ENCODE measurements at places on chromosomes 2 and 18.

DNA sequence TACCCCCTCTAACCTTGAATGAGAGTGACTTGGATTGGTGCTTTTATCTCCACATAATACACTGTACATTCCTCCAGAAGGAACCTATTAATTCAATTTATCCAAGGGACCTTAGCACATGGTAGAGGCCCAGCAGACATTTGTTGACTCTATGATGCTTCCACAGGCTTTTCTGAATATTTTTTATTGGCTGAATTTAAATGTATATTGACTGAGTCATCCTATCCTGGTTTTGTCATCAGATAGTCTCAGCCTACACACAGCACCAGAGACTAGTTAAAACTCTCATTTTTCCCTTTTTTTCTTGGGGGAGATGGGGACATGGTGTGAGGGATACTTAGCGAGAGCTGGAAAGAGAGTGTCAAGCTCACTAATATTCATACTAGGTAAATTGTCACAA, 101.6 kb downstream of the LRRC30 start:
- DNase-seq: no peak

GRCh38 chr18:50847192-50847591, 27.4 kb upstream of the MRO start:
- DNase-seq: no peak

GRCh38 chr2:38656866-38657480, 8.9 kb upstream of the GALM start:
- DNase-seq: no peak

- DNase-seq: no peak
Measured at GRCh38 chr2:124970030-124970429, 944.9 kb downstream of the CNTNAP5 start.

DNA sequence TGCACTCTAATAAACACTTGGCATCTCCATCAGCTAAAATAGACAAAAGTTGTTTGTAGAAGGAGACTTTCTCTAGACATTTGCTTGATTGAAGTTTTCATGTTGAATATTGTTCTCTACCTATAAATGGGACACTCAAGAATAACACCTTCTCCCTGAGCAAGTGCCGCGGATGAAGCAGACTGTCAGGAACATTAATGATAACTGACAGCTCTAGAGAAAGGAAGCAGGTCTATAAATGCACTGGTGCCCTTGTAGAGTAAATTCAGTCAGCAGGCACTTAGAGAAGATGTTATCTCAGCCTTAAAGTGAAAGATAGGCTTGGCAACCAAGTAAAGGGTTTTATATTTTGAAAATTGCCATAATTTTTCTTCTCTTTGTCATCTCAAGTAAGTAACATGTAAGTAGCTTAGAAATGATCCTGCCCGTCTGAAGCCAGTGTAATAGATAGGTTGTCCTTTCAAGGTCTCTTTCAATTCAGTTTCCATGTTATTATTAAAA, 224.6 kb downstream of the ARL6IP6 start:
- no peak for DNase-seq

DNA sequence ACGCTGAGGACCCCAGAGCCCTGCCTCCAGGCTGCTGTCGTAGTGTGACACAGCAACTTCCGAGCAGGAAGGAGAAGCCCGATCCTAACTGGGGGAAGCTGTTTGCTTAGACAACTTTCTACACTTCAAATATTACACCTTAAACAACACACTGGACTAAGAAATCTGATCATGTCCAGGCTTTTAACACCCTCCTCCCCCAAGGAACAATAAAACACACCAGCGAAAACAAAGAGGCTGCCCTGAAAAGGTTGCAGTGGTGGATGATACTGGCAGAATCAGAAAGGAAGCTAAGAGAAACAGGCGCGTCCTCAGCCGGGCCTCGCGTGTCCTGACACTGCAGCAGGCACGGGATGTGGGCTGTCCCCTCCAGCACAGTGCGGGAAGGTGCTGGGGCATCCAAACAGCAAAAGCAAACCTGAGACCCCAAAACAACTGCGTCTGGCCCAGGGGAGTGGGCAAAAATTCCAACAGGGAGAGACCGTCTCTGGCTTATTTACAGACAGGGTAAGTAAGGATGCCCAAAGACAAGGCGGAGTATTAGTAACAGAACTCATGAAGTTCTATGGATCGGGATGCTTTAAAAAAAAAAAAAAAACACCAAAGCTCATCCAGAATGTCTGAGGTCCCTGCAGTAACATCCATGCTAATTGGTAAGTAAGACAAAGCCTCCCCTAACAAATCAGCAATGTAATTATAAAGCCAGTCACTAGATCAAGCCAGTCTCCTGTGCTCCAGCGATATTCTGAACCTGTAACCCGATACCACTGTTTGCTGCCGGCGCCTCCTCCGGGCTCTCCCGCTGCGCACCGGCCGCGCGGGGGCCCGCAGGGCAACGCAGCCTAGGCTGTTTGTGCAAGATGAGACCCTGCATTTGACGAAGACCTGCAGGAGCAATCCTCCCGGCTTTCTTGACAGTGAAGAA, 9.0 kb downstream of the SERTAD2 start:
- no peak for DNase-seq

- no peak for DNase-seq
Measured at GRCh38 chr2:10412380-10412779, 35.7 kb downstream of the ODC1 start.

DNA sequence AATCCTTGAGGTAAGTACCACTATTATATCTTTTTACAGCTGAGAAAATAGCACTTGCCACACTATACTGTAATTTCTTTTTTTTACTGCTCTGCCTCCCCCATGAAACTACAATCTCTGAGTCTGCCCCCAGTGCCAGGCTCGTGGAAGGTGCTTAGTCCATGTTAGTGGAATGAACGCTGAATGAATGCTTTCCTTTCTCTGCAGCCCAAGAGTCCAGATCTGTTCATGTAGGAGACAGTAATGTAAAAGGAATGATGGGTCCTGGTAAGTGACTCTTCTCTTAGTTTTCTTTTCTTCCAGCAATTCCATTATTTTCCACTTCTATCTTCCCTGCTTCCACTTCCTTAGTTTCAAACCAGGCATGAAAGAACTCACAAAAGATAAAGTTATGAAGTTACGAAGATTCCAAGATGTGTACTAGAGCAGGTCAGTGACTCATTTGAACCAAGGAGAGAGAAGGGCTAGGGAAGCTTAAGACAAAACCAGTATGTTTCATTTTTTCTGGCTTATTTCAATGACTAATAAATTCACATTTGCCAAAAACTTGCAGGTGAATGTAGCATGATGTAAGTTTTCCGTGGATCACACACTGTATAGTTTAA, 46.0 kb downstream of the ARHGEF33 start:
- no peak for DNase-seq

DNA sequence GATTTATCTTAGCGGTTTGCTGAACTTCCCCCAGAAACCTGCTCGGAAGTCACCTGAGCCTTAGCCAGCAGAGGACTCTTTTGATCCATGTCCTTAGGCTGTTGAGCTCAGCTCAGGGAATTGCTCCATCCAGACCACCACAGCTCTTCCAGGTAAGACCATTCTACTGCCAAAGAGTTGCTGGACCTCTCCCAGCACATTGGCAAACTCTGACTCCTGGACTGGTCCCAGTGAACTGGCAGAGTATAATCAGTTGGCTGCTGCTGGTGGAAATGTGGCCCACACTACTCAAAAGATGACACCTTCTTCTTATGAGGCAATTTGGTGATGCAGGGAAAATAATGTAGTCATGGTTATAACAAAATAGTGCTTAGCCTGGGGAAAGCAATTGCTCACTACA, 308.8 kb upstream of the FIGN start:
- no peak for DNase-seq

- no peak for DNase-seq
Measured at GRCh38 chr2:7803515-7803914, 878.3 kb upstream of the ID2 start.

DNA sequence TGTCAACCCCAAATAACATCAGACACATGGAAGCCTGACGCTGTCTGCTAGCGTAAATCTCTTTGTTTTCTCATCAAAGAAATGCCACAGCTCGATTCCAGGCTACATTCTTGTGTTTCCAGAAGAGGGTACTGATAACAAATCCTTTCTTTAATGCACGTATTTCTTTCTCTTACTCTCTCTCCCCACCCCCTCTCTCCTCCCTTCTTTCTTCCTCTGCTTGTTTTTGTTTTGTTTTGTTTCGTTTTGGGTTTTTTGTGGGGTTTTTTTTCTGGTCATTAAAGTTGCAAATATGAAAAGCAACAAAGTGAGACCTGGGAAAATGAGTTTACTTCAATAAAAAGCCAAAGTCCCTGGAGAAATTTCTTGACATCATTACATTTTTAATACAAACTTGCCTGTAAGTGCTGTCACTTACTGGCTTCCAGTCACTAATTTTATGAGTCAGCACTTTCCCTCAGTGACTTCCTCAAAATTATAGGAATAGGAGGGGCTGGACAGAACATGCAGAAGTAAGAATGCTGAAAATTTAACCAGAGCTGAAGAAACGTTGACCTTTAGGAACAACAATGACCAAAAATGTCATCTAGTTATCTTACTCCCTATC, 106.7 kb upstream of the NABP1 start:
- DNase-seq: no peak

- DNase-seq: no peak
Measured at GRCh38 chr2:10267551-10268465, 34.9 kb upstream of the HPCAL1 start.

GRCh38 chr2:177474998-177475397, 82.4 kb downstream of the AGPS start:
- no peak for DNase-seq

DNA sequence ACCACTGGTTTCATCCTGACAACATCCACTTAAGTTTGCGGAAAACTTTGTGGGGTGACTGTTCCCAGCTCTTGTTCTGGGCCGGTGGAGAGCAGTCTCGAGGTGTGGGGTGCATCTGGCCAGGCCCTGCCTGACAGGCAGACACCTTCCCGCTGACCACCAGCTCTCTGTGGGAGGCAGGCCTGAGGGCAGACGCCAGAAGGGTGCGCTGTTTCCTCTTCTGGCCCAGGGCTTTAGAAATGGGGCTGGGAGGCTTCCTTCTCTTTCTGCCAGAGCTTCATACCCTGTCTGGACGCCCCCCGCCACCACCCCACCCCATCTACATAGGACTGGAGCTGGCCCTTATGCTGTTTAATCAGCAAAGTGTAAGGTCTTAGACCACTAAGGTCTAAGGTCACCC, 263.8 kb downstream of the LOXHD1 start:
- DNase-seq: no peak

GRCh38 chr18:21109936-21110712, 1.5 kb downstream of the ROCK1 start:
- no peak for DNase-seq

GRCh38 chr18:47791461-47791985, 138.9 kb downstream of the SMAD2 start:
- no peak for DNase-seq

DNA sequence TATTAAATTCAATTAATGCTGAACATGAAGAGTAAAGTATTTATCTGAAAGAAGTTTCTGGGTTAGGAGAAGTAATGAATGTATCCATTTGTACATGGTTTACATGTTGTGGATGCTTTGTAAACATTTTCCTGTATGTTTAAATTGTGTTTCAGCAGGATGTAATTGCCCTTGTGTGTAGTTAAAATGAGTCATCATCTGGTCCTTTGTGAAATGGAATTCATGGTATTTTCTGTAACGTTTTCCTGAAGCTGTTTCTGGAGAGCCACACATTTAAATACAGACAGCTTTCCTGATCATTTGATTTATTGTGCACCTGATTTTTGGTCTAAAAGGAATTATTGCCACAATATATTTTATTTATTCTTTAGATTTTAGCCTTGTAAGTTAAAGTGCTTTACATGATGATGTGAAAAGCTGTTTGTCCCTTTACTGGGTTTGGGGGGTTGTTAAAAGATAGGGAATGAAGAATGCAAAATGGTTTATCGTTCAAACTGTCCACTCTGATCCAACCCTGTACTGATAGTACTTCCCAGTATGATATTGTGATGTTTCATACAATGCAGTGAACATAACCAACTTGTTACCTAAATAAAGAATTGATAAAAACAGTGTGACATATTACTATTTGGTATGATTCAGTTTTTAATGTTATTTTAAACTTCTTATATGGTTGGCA, 41.7 kb upstream of the SLC3A1 start:
- DNase-seq: no peak

DNA sequence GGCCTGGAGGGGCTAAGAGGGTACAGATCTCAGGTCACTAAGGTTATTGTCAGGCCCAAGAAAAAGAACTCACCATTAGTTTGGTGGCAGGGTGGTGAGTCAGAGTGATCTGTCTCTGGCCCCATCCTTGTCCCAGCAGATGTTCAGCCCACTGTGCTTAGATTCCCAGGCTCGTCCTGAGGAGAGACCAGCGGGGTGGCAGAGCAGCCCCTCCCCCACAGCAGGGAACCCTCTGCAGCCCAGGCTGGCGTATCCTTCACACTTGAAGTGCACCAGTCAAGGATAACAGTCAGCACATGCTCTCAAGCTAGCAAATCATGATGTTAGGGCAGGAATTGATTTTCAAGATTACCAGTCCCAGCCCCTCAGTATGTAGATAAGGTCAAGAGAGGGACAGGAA, 43.1 kb downstream of the TMEM185B start:
- DNase-seq: no peak

DNA sequence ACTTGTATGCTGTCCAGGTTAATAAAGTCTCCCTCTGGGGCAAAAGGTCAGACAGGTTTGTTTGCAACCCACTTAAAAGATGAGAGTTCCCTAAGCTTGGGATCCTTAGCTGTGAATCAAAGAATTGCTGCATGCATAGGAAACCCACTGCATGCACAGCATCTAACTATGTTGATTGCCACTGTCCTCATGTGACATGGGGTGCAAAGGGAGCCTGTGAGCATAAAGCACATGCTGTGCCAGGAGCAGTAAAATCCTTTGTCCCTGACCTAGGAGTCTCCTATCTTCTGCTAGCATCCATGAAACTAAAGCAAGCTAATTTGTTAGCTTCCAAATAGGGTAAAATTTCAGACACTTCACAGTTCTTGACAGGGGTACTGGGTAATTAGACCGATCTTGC, 13.8 kb downstream of the METTL4 start:
- no peak for DNase-seq

- DNase-seq: no peak
Measured at GRCh38 chr2:60440079-60440766, 113.2 kb downstream of the BCL11A start.

- DNase-seq: no peak
Measured at GRCh38 chr18:4986066-4986465, 211.0 kb downstream of the AKAIN1 start.

DNA sequence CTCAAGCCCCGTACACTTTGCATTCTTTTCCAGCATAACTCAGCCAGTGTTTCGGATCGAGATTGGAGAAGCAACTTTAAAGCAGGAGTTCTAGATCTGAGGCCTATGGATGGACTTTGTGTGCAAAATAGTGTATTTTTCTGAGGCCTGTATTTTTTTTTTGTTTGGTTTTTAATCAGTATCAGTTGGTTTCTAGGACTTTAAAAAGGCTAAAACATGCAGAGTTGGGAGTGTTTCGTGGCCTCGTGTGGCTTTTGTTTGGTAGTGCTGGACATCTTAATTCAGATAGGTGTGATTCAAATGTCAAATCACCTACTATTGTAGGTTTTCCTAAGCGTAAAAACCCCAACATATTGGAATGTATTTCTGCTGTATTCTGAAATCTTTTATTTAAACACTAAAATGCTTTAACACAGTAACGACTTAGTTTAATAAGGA, 282 bp upstream of the PUS10 start:
- DNase-seq: no peak

Measured in stimulated activated CD8-positive, alpha-beta memory T cell treated with anti-CD3 and anti-CD28 coated beads, Interleukin-15, amount 100 ng/mL, for 24 hours (primary cell).